Epithelial cell of alveolus of lung (primary cell): ENCODE measurements at places on chromosomes 12 and 14. TPM values are rescaled to one million over a fixed set of nuclear protein-coding genes. Genes with fewer than 3 reads are reported as not detected.

Gene RNASE1
- total RNA-seq = 1.7 and 4.1 TPM in 2 replicates

Gene RAB2B
- total RNA-seq = 12.8 and 14.7 TPM in 2 replicates

Gene GDF3
- not detected in 2 replicates for total RNA-seq

Gene GLS2
- total RNA-seq = 0.13 TPM in 1 of 2 replicates, not detected in the other

Gene AQP6
- total RNA-seq = not detected in 2 replicates

Gene PTPN6
- total RNA-seq = 1.0 and 4.2 TPM in 2 replicates

Gene KLRD1
- under 0.01 and 0.64 TPM in 2 replicates for total RNA-seq

Gene TCL1B
- not detected in 2 replicates for total RNA-seq

Gene TMBIM4
- total RNA-seq = 69.7 and 77.4 TPM in 2 replicates

Gene RERG
- 0.26 and 2.0 TPM in 2 replicates for total RNA-seq

Gene OR8S1
- total RNA-seq = not detected in 2 replicates

Gene PTGER2
- total RNA-seq = 33.9 and 129 TPM in 2 replicates

Gene PMEL
- 1.7 and 18.7 TPM in 2 replicates for total RNA-seq

Gene NACA
- total RNA-seq = 1,164 and 2,115 TPM in 2 replicates

Gene SYT1
- 4.5 and 12.0 TPM in 2 replicates for total RNA-seq

Gene KRT75
- total RNA-seq = not detected in 2 replicates

Gene TMEM132C
- total RNA-seq = under 0.01 and 0.16 TPM in 2 replicates

Gene TRIM9
- 0.26 and 0.40 TPM in 2 replicates for total RNA-seq

Gene KCNJ8
- 2.3 and 3.2 TPM in 2 replicates for total RNA-seq

Gene CRACR2A
- 0.80 and 4.5 TPM in 2 replicates for total RNA-seq

Gene GPR68
- total RNA-seq = under 0.01 and 1.6 TPM in 2 replicates
